Activated CD4-positive, alpha-beta T cell treated with anti-CD3 and anti-CD28 coated beads for 36 hours (primary cell): ENCODE measurements at places on chromosomes 6 and 20.
A peak's percentile ranks its signal among the peaks of the same experiment; 100 is the strongest.

GRCh38 chr6:159047891-159048685 lies 3.3 kb upstream of the TAGAP start:
- DNase-seq, result no peak

DNA sequence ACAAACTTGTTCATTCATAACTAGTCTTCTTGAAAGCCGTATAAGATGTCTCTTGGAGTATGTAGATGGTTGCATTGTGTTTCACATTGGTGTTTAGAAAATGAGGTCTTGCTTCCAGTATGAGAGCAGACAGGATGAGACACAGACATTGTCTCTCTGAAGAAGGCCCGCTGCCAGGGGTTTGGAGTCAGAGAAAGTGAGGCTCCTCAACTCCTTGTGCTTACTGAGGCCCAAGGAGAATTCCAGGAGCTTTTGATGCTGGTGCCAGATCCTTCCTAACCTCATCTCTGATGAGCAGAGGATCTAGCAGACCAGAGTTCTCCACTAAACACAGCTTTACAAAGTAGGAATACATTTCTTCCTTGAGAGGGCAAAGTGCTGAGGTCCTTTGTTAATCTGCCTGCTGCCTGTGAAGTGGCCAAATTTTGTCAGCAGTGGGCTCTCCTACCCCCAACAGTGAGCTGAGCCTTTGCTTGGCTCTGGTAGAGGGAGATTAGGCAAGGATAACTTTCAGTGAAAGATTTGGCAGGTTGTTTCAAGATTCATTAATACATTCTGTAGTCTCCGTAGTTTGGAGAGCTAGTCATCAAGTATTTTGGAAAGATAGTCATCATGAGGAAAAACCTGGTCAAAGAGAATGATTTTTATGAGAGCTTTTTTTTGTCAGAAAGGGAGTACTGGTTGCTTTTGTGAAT lies 9.7 kb downstream of the MAPRE1 start:
- no peak for DNase-seq

- DNase-seq, result no peak
Observed at GRCh38 chr6:161001421-161001820, 9.9 kb downstream of the MAP3K4 start.

GRCh38 chr20:10863337-10864060 lies 189.7 kb upstream of the JAG1 start:
- no peak for DNase-seq

GRCh38 chr6:6783721-6784120 lies 195.2 kb downstream of the LY86 start:
- no peak for DNase-seq

- no peak for DNase-seq
Observed at GRCh38 chr20:44356353-44356723, 839 bp downstream of the HNF4A start.

DNA sequence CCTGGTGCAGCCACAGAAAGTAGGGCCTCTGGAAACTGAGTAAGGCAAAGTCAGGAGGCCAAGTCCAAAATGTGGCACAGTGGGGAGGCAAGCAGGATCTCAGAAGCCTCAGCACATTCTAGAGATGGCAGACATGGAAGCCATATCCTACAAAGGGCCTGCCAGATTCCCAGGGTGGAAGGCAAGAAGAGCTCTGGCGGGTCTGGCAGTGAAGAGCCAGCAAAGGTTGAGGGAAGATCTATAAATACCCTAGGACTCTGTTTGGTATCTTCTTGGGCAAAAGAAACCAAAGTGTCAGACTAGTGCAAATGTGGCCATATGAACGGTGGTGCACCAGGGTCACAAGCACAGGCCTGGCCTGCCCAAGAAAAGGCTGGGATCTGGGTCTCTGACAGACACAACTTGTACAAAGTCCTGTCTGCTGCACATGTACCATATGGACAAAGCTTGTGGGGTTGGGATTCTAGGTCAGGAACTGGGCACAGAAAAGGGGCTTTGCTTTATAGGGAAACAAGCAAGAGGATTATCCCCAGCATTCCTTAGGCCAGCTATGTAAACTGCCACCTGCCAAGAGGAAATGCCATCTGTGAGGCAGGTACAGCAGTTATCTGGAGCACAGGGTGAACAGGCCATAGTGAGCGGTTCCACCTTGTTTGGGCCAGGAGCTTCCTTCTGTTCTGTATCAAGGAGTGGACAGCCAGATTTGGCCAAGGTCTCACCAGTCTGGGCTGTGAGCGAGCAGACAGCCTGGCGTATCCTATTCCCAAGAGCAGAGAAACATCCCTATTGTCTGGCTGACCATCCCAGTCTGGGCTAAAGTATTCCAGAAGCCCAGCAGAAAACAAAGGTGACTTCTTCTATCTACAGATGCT lies 36.3 kb upstream of the SLC4A11 start:
- no peak for DNase-seq

DNA sequence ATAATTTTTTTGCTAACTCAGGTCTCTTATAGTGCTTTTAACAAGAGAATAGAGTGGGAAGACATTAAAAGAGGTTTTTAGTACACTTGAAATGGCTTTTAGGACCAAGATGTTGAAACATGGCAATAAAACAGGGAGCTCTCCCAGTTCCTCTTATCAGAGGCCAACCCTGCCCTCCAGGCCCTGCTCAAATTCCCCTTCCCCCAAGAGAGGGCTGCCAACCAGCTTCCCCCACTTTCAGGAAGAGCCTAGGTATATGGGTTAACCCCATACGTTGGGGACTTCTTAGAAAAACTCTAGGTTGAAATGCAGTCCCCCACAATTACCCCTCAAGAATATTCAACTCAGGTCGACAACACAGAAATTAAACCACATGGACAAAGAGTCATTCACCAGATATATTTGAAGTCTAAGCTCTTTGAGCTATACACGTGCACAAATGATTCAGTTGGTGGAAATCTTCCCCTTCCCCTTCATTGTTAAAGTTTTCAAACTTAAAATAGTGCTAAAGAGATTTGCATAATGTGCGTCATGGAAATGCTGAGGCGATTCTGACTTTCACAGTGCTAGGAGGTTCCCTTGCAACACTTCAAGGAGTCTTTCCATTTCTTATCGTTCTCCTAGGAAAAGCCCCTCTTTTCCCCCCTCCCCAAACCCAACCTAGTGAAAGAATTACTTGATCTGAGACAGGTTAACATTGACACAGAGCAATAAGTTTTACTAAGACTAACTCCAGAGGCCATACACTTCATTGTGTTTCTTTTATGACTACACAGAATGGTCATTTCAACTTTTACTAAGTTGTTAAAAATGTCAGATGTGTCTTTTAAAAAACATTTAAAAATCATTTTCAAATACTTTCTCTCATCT lies 49.8 kb upstream of the ENPP5 start:
- DNase-seq, result peak; percentile 71

DNA sequence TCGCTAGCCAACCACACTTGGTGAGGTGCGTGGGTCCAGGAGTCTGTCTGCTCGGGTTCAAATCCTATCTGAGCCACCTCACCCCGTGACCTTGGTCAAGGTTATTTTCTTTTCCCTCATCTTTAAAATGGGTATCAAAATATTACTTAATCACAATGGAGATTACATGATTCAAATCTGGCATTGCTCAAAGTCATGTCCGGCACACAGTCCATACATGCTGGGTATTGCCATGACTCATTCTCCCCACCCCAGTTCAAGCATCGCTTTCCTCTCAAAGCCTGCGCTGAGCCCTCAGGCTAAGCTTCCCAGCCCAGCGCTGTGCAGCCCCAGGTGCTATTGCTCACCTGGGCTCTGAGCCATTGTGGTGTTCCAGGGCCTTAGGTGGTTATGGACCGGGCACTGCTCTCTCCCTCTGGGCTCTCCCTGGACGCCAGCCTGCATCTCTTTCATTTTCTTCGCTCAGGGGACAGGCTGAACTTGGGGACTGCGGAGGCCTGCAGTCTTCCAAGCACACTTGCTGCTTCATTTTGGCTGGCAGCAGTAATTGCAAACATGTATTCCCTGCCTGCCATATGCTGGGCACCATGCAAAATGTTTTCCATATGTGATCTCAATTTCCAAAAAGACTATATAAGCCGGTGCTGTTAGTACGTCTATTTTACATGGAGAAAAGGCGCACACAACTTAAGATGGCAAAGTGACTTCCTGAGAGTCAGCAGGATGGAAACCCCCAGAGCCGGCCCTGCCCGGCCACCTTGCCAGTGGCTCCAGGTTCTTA lies 27.3 kb downstream of the WRNIP1 start:
- no peak for DNase-seq

DNA sequence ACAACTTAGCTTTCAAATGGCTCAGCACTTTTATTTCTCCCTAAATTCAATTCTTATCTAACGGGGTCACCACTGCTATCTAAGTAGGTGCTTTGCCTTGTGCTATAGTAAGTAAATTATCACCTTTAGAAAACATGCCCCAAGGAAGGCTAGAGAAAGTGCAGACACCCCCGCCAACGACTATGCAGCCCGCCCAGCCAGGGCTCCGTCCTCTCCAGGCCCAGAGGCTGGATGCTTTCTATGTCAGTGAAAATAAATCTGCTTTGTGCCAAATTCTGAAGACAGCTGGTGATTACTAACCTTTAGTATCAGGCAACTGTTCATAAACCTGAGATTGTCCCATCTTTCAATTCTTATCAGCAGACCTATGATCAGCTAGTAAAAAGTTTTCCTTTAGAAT lies 14.3 kb downstream of the KIAA0319 start:
- DNase-seq, result no peak

GRCh38 chr6:16049168-16049567 lies 79.7 kb upstream of the MYLIP start:
- no peak for DNase-seq

DNA sequence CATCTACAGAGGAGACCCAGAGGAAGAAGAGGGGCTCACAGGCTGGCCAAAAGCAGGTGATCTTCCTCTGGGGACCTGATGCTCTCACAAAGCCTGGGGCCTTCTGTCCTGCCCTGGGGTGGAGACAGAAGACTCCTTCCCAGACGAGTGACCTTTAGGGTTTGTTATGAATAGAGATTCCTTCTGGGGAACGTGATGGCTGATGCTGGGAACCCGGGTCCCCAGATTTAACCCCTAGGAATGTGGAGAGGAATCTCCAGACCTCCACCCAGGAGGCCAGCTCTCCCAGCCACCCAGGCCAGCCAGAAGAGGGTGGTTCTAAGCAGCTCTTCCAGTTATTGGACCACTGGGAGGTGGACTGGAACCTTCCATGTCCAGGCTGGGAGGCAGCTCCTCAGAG lies 16.8 kb upstream of the CCN5 start:
- DNase-seq, result no peak

- DNase-seq, result peak; percentile 27
Observed at GRCh38 chr6:42509765-42510164, 54.1 kb upstream of the UBR2 start.

DNA sequence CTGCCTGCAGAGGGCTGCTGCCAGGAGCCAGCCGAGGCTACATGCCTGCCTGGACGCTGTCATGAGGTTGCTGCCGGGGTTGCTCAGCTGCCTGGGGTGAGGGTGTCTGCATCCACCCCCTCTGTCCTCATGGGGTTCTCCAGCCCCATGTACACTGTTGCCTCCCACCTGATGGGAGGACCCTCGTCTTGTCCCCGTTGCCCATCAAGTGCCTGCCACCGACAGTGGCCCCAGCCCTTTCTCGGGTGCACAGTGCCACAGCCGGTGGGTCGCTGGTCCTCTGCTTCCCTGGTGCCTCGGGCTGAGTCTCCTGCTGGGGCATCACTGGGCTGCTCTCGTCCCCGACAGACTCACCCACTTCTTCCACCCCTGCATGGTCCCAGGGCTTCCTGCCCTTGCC lies 313.7 kb downstream of the CDH4 start:
- no peak for DNase-seq

- no peak for DNase-seq
Observed at GRCh38 chr6:154763650-154764049, 30.4 kb downstream of the SCAF8 start.

- no peak for DNase-seq
Observed at GRCh38 chr20:37376324-37376723, 30.4 kb downstream of the SRC start.

DNA sequence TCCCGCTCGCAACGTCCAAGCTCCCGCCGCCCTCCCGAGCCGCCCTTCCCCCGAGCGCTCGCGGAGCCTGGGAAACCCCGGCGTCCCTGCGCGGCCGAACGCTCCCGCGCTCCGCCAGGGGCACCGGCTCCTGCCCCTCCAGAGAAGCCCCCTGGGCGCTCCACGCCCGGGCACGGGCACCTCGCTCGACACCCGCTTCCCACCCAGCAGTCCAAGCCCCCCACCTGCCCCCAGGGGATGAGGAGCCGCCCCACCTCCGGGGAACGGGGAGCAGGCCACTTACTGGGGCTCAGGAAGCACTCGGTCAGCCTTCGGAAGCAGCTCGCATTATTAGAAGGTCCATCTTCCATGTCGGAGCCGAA lies 1.4 kb downstream of the PDE10A start:
- DNase-seq, result no peak

- DNase-seq, result no peak
Observed at GRCh38 chr20:62246872-62247652, 8.7 kb downstream of the OSBPL2 start.

DNA sequence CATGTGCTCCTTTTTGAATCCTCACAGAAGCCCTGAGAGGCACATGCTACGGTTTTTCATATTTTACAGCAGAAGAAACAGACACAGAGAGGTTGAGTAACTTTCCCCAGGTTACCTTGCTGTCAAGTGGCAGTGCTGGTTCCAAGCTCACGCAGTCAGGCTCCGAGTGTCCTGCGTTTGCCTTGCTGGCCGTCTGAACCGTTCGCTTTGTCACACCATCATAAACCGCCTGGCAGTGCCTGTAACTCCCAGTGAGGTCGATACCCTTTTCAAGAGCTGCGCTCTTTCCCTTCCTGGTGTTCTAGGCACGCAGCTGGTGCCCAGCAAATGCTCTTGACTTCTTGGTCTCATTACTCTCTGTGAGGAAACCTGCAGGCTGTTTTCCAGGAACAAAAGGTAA lies 31.3 kb upstream of the KCNG1 start:
- DNase-seq, result no peak

DNA sequence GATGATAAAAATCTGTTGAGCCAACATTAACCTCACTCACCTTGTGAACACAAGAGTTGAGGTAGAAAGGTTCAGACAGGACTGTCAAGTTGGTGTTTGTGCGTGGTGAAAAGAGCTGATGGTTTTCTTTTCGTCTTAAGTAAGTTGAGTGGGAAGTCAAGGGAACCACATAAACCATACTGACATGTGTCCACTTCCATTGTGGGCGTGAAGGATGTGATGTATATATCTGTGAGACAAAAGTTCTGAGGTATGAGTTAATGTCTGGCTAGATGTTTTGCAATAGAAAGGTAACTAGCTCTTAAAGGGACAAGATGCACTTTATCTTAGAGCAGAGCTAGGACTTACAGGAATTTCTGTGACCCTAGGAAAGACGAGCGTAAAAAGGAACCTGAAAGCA lies 1272.1 kb upstream of the ADGRB3 start:
- DNase-seq, result no peak

GRCh38 chr6:106300944-106301343 lies 24.6 kb downstream of the ATG5 start:
- DNase-seq, result no peak

DNA sequence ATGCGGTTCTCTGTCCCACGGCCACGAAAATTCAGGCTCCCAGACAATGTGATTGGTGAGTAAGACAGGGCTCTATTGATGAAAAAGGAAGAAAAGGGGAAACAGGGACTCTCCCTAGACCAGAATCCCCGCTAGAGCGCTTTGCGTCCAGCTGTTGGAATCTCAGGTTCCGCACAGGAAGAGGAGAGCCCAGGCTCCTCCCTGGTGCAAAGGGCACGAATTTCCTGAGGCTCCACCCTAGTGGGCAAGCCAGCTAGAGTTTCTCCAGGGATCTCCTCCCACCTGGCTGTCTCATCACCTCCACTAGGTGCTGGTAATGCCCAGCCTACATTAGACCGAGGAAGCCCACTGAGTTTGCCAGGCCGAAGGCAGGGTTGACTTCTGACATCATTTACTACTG lies 135.9 kb upstream of the SOX4 start:
- no peak for DNase-seq

GRCh38 chr6:45608252-45608913 lies 230.6 kb upstream of the SUPT3H start:
- DNase-seq, result peak; percentile 27
